ENCODE measurements at places on chromosomes 5 and 9. TPM values are rescaled to one million over a fixed set of nuclear protein-coding genes. Genes with fewer than 3 reads are reported as not detected.
A peak's percentile ranks its signal among the peaks of the same experiment; 100 is the strongest.

GRCh38 chr5:136080483-136081216 lies 51.9 kb downstream of the TGFBI start:
- no peaks in the 10 kb centered on the region for H3K27me3 ChIP-seq
- peak overlapping the region; percentile 59 for H3K27ac ChIP-seq
- no peaks in the 10 kb centered on the region for H3K36me3 ChIP-seq

- H3K36me3 ChIP-seq = no peaks in the 10 kb centered on the region
- DNase-seq = no peak
- no peak overlapping the region for H3K27ac ChIP-seq
- H3K4me3 ChIP-seq = no peak overlapping the region
Measured at GRCh38 chr5:130282049-130282448, 377.8 kb downstream of the CHSY3 start.

LECT2 gene
- total RNA-seq = not detected

DNA sequence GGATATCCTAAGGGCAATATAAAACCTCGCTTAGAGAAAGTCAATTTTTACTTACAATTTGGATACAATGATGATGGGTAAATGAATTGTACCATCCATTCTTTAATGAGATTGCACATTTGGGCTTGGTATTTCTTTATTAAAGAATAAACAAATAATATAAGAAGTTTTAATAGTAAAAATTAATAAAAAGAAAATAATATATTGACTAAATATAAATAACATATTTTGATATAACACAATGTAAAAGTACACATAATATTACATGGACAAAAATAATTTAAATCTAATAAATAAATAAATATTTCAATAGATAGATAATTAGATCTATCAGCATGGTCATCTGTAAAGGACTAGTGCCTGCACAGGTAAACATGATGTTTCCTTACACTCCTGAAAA lies 944 bp downstream of the IFNA21 start:
- no peak overlapping the region for H3K4me3 ChIP-seq
- H3K27me3 ChIP-seq = no peaks in the 10 kb centered on the region
- no peaks in the 10 kb centered on the region for H3K4me1 ChIP-seq
- H3K27ac ChIP-seq = no peak overlapping the region

GRCh38 chr5:170411100-170411499 lies 21.9 kb upstream of the KCNMB1 start:
- no peak overlapping the region for H3K4me3 ChIP-seq
- DNase-seq = no peak
- no peaks in the 10 kb centered on the region for H3K27me3 ChIP-seq
- H3K36me3 ChIP-seq = no peaks in the 10 kb centered on the region

GRCh38 chr5:52799358-52799982 lies 11.8 kb downstream of the ITGA1 start:
- no peaks in the 10 kb centered on the region for H3K27me3 ChIP-seq
- H3K4me1 ChIP-seq = peaks cover 54% of the 10 kb centered on the region
- peak overlapping the region; percentile 62 for H3K4me3 ChIP-seq
- peaks cover 8% of the 10 kb centered on the region for H3K36me3 ChIP-seq
- peak overlapping the region; percentile 96 for H3K27ac ChIP-seq

CCDC192 gene
- total RNA-seq = not detected

FOXI1 gene
- total RNA-seq = not detected

DNA sequence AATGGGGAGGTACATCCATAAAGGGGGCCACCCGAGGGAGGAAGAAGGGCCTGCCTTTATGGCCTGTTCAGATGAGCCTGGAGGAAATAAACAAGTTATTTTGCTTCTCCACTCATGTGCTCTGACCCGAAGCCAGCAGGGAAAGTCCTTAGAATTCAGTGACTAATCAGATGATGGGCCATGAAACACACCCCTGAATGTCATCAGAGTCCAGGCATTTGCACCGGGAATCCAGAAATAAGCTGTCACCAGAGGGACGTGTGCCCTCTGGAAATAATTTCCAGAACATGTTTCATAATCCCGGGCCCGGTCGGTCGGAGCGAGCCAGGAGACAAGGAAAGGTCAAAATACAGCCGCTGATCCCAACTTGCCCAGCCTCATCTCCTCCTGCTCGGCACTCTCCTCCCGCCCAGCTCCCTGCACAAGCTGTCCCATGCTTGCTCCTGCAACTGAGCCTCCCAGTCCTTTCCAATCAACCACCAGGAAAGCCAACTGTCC lies 73.6 kb upstream of the ZNF622 start:
- H3K27me3 ChIP-seq = no peaks in the 10 kb centered on the region

DNA sequence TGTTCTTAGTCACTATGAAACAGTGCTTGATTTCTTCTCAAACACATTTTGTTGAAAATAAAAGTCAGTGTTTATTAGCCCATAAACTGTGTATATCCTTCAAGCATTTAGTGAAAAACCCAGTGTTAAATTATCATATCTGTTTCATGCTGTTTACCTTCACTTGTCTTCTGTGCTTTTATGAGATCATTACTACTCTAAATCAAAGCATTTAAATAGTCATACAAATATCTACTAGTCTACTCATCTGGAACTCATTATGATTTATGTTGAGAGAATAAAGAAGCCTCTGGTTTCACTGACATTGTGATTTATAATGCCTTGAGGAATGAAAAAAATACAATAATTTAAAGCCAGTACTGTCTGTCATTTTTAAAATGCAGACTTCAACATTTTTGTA lies 366.5 kb downstream of the SLCO4C1 start:
- no peak for DNase-seq
- H3K4me3 ChIP-seq = no peak overlapping the region
- no peaks in the 10 kb centered on the region for H3K27me3 ChIP-seq
- H3K27ac ChIP-seq = no peak overlapping the region
- H3K4me1 ChIP-seq = no peaks in the 10 kb centered on the region

DNA sequence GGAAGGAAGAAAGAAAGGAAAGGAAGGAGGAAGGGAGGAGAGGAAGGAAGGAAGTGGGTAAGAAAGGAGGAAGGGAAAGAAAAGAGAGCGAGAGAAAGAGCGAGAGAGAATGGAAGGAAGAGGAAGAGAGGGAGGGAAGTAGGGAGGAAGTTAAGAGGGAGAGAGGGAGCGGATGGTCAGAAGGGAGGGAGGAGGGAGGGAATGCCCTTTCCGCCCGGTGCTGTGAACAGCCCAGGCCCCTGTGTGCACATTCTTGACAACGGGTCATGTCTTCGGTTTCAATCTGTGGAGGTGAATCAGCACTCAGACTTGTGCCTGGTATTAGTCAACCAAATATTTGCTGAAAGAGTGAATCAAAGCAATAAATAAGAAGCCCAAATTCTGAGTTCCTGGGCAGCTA lies 39.2 kb downstream of the PRUNE2 start:
- no peak overlapping the region for H3K27ac ChIP-seq
- no peaks in the 10 kb centered on the region for H3K4me1 ChIP-seq
- no peak overlapping the region for H3K4me3 ChIP-seq
- no peaks in the 10 kb centered on the region for H3K36me3 ChIP-seq
- H3K27me3 ChIP-seq = no peaks in the 10 kb centered on the region
- no peak for DNase-seq

- H3K4me3 ChIP-seq = no peak overlapping the region
- H3K36me3 ChIP-seq = no peaks in the 10 kb centered on the region
- no peaks in the 10 kb centered on the region for H3K27me3 ChIP-seq
- no peaks in the 10 kb centered on the region for H3K4me1 ChIP-seq
Measured at GRCh38 chr5:82799361-82800077, 277.7 kb downstream of the TMEM167A start.

NR5A1 gene
- not detected for total RNA-seq
